ENCODE measurements at places on chromosomes 2 and 18.

GRCh38 chr2:97798416-97798815, 85.0 kb downstream of the ZAP70 start:
- DNase-seq, result no peak

- no peak for DNase-seq
Measured at GRCh38 chr2:203709416-203710040, 3.1 kb downstream of the CD28 start.

DNA sequence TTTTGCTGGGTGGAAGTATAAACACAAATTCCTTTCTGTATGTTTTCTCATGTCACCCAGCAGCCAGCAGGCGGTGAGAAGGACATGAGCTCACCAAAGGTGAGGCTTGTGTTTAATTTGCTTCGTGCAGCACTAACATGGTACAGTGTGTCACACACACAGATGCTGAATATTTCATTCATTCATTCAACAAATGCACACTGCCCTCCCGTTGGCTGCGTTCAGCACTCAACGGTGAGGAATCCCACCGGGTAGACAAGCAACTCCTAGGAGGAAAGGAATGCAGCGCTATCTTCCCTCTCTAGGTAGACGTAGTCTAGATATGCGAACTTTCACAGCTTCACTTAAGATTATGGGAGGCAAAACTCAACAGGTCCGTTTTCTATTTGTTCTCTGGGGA, 85.1 kb downstream of the LONRF2 start:
- no peak for DNase-seq

DNA sequence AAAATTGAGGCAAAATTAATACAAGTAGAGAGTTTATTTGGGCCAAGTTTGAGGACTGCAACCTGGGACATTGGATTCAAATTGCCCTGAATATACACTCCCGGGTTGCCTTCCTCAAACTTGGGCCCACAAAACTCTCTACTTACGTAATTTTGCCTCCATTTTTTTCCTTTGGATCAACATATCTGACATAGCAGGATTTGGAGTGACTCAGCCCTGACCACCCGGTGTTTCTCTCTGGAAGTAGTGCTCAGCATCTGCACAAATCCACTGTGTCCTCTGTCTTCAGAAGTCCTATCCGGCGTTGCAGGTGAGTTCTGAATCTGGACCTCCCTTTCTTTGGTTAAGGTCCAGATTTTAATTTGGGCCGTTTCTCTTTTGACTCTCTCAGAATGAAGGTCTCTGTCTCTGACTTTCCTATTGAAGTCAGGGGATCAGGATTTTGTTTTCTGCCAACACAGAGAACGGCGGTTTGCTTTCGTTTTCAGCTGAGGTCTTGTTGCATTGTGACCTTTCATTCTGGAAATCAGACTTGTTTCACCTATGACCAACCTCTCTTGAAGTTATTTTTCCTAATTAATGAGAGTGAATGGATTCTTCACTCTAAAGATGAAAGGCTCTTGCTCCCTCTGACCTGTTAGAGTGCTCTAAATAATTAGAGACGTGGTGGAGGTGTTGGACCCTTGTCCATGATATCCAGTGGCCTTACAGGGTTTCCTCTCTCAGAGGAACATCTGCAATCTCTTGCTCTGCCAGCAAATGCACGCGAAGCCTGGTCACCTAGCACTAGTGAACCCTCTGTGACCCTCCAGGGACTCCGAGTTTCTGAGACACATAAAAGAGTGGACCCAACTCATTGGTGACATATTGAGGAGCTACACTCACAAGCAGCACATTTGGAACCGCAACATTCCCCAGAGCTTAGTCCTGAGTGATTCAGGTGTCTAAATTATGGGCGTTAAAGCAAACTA, 13.6 kb downstream of the TCF23 start:
- no peak for DNase-seq

- DNase-seq, result no peak
Measured at GRCh38 chr2:231617059-231617926, 24.6 kb downstream of the TEX44 start.

GRCh38 chr2:163436963-163437362, 298.8 kb downstream of the FIGN start:
- no peak for DNase-seq

DNA sequence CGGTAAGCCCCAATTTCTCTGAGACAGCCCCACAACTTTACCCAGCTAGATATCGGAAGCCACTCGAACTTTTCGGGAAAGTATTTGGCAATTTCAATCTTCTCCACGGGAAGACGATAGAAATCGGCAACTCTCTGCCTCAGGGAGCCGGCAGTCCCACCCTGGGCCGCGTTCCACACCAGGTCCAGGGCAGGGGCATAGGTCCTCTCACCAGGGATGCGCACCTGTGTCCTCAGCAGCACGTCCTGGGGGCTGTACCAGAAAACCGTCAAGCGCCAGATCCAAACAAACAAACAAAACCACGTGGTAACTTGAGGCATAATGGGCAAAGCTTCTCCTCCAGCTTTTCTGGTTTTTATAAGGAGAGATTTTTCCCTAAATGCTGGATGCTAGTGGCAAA, 80.9 kb downstream of the USP40 start:
- no peak for DNase-seq

DNA sequence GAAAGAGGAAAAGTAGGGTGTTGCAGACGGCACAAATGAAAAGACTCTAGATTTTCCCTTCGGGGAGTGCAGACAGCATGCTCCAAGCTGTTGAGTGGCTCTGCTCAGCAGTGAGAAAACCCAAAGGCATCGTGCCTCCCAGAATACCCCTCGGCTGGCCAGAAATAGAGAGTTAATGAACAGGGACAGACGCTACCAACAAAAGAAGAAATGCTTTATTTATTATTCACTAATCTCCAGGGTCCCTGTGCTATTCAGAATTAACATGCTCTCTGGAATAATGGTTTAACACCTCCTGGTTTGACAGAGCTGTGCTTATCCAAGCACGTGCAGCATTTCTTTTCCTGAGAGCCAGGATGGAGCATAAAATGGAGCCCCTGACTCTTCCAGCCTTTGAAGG, 82.3 kb downstream of the AQP4 start:
- DNase-seq, result no peak

DNA sequence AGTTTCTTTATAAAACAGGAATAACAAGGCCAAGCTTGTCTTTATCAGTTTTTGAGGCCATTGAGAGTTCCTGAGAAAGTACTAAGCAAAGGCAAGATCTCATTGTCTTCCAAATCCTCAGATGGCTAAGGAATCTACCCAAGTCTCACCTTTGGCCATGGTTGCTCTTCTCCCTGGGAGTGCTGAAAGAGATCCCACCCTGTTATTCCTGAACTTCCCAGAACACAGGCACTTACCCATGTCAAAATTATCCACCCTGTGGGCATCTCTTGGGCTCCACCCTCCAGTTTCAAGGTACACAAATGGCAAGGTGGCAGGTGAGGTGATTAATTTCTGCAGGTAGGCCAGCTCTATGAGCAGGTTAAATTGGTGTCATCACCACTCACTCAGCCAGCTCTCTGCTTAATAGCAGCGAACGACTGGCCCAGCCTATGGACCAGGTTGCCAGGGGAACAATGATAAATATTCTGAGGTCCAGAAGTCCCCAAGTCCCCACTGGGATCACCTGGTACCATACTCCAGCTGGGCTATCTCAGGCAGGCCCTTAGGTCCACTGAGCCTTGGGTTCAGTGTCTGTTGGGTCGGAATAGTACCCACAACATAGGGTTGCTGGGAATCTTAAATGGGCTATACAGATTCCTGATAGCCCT, 2.3 kb upstream of the SPRED2 start:
- DNase-seq, result no peak

DNA sequence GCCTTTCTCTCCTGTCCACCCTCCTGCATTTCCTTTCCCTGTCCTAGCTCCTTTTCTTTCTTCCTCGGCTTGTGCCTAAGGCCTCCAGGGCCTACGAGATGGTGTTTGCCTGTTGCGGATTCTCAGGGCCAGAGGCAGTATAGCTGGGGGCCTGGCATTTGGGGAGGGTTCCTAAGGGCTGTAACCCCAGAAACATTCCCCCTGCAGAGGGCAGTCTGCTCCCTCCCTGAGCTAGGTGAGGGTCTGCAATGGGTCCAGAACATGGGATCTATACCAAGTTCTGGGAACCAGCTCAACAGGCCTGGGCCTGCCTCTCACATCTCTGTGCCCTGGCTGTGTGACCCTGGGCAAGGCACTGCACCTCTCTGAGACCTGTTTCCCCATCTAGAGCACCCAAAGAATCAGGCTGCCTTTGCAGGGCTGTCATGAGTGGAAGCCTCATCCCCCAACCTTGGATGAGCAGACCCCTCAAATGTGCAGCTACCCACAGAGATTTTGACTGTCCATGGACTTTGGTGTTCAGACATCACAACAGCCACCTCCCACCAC, 97.5 kb downstream of the GLI2 start:
- DNase-seq, result no peak

DNA sequence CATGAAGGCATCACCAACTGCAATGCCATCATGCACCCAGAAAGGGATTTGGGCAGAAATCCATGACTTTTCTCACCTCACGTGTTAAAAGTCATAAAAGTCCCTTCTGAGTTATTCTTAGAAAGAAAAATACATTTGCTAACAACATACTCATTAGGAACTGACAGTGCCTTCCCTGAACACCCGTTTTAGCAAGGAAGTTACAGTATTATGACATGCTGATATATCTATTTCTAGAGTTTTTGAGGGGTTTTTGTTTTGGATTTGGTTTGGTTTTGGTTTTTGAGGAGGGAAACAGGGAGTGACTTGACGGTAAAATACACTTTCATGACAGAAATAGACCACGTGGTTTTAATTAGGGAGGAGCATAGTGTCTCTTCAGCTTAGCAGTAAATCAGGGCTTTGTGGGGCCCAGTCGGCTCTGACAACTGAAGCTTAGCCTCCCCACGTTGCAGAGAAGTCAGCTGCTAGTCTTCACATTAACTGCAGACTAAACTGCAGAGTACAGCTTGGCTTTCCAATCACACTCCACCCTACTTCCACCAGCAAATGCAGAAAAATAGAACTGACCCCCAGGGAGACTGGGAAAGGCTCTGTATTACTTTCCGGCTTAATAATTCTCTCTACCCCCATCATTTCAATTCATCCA, 141.4 kb downstream of the FAM124B start:
- no peak for DNase-seq

DNA sequence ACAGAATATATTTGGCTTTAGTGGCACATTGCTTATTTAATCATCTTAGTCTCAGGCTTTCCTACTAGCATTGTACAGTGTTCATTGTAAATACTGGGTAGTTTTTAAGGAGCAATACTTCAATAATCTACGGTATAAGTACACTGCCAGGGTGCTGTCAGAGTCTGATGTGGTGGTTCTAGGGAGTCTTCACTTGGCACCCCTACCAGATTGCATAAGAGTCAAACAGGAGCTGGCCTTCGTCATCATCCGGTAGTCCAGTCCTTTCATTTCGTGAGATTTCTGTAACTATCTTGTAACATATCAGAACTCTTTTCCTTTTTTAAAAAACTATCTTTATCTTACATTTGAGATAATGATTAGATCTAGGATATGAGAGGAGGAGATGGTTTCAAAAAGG, 91.1 kb downstream of the ZNF532 start:
- DNase-seq, result no peak

DNA sequence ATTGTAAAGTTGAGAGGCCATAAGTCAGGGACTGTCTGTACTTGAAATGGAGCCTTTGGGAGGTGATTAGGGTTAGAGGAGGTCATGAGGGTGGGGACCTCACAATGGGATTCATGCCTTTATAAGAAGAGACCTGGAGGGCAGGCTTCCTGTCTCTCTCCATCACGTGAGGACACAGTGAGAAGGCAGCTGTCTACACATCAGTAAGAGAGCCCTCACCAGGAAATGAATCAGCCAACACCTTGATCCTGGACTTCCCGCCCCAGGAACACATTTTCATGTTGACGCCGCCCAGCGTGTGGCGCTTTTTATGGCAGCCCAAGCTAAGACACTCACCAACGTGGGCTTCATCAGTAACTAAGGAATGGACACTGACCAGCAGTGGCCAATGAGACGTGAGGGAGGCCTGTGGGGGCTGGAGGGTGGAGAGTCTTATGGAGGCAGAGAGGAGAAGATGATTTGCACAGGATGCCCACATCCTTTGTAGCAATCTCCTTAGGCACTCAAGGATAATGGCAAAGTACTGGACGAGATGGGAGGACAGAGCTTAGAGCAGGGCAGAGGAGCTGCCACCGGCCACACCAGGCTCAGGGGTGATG, 162.7 kb downstream of the EIPR1 start:
- DNase-seq, result no peak

DNA sequence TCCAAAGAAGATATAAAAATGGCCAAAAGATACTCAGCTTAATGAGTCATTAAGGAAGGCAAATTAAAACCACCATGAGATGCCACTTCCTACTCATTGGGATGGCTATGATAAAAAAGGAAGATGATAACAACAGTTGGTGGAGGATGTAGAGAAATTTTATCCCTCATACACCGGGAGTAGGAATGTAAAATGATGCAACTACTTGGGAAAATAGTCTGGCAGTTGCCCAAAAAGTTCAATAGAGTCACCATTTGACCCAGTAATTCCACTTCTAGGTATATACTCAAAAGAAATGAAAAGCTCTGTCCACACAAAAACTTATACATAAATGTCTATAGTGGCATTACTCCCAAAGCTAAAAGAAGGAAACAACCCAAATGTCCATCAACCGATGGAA, 10.1 kb upstream of the SULT1C2 start:
- DNase-seq, result no peak

GRCh38 chr2:37344453-37345361, at the start of gene QPCT:
Gene QPCT (plus strand): TSS chr2:37344630. CDS start chr2:37344732, 102 bp downstream.
- no peak for DNase-seq

GRCh38 chr2:227707390-227707789, 10.4 kb downstream of the SLC19A3 start:
- no peak for DNase-seq

- no peak for DNase-seq
Measured at GRCh38 chr2:85114586-85115330, 18.4 kb upstream of the TCF7L1 start.

GRCh38 chr18:32769586-32770053, 3.2 kb downstream of the KLHL14 start:
- DNase-seq, result no peak

DNA sequence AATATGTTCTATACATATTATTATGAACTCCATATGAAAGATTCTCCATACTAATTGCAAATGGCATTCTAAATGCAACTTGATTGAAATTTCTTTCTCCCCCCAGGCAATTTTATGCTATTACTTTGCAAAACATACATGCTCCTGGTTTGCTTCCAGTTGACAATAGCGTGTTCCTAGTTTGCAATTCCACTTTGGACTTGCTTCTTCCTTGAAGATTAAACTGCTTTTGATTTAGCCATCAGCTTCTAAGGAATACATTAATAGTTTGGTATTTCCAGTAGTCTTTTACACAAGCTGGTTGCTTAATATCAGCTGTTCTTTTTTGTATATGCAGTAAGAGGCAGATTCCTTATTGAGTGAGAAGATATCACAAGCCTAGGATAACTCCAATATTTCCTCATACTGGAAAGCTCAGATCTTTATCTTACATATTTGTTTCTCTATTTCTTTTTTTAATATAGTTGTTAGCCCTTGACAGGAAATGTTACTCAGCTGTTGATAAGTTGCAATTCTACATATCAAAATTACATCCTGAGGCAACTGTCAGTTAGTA, 1941.7 kb upstream of the LRRTM1 start:
- DNase-seq, result no peak

DNA sequence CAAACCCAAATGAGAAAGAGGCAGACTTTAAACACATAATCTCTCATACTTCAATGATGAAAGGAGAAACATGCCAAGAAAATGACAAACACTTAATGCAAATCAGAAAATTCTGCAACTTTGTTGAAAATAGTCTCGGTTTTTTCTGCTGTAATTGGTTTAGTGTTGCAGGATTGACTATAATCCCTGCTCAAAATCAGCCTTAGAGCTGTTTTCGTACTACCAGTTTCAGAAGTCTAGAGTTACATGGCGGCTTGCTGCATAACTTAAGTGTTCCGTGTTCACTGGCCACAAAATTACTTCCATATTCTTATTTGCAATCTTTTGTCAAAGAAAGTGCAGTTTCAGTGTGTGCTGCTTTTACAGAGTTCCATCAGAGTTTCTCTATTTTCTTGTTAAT, 48.9 kb upstream of the ITGAV start:
- DNase-seq, result no peak
